T-helper 1 cell (primary cell): ENCODE measurements at places on chromosomes 2 and 18.

DNA sequence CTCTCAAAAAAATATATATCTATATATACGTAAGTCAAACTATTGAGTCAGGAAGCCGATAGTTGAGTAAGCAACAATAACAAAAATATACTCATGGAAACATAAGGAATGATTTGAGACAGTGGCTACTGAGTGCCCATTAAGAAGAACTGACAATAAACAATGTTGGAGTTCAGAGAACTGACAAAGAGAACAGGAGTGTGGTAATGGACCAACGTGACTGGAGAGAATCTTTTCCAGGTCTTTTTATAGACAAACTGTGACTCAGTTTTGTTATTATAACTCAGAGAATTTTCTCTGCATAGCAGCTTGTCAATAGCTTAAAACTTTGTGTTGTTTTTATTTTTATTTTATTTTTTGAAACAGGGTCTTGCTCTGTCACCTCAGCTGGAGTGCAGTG is 4.6 kb upstream of the GALM start:
- no peak for DNase-seq

GRCh38 chr2:65349863-65350262 is 82.5 kb downstream of the SPRED2 start:
- no peak for DNase-seq

DNA sequence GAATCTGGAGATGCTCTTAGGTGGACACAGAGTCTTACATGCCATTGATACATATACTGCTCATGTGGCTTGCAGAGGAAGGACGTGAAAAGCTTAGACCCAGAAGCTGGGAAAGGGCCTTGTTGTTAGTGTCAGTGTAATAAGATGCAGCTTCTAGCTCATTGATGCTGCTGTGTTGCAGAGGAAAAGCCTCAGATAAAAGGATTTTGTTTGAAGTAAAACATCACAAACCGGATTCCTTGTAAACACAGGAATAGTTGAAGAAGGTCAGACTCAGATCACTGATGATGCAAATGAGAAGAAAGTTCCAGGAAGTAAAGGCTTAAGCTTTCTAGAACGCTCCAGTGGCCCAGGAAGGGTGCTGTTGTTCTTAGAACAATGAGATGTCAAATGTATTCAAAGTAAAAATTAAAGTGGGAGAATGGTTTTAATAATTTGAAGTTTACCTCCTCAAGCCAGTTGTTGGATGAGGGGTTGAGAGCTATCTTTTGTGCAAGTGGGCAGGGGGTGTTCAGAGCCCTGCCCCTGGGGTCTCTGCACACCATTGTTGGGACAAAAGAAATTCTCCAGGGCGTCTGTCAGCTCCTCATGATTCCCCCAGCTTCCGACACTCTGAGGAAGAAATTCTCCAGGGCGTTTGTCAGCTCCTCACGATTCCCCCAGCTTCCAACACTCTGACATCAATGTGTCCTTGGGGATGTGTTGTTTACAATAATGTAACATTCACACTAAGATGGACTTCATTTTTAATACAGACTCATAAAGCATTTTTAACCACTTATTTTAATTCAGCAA is 61.3 kb upstream of the CHMP1B start:
- no peak for DNase-seq

- DNase-seq, result no peak
Observed at GRCh38 chr2:239803766-239804115, 221.4 kb downstream of the NDUFA10 start.

DNA sequence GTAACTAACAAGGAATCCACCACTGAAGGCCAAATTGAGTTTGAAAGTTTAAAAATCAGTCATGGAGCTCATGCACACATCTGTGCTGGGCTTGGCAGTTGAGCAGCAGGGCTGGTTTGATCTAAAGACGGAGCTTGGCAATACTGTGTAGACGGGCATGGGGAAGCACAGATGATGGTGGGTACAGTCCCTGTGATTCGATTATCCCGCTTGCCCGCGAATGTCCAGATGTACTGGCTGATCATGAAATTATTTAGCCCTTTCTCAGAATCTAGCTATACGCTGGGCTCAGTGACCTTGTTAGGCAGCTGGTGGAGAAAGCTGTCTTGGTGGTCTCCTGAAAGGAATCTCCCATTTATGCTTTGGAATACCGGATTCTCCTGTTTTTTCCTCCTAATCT is 74.8 kb upstream of the SOX11 start:
- no peak for DNase-seq

DNA sequence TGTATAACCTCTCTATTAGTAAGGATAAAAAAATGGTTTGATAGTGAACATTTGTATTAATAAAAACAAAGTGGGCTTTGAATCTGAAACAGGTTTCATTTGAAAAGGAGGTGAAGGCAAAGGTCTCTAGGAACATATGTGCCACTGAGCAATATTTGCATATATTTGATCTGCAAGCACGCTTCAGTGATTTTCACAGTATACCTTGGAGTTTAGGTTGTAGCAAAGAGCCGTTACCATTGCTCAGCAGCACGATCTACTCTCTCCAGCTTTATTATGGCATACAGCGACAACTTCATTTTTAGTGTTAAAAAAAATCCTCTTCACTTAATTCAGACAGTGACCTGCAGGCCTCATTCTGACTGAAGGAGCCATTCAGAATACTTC is 75.8 kb upstream of the ZEB2 start:
- DNase-seq, result no peak

DNA sequence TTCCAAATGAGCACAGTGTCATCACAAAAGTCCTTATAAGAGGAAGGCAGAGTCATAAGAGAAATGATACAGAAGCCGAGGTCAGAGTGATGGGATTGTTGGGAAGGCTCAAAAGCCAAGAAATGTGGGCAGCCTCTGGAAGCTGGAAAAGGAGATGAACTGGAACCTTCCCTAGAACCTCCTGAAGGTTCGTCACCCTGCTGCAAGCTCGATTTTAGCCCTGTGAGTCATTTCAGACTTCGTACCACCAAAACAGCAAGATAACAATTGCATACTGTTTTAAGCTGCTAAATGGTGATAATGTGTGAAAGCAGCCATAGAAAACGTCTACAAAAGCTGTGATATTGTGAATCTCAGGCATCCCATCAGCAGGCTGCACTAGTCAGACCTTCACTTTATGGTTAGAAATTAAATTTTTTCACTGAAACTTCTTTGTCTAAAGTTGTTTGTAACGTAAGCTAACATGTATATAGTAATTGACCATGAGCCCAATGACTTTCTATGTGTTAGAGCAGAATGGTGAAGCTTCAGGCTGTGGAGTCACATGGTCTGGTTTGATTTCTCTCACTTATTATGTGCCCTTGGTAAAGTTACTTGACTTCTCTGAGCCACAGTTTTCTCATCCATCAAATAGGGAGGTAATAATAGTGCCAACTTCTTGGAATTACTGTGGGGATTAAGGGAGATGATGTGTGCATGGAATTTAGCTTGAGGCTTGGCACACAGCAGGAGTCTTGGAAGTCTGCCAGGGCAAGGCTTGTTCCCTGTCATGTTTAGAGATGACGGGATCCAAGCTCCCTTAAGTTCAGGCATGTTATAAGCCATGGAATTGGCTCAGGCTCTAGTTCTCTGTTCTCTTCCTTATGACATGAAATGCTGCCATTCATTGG is 132.0 kb upstream of the CCDC195 start:
- no peak for DNase-seq
